ENCODE measurements at places on chromosomes 11 and 22.

DNA sequence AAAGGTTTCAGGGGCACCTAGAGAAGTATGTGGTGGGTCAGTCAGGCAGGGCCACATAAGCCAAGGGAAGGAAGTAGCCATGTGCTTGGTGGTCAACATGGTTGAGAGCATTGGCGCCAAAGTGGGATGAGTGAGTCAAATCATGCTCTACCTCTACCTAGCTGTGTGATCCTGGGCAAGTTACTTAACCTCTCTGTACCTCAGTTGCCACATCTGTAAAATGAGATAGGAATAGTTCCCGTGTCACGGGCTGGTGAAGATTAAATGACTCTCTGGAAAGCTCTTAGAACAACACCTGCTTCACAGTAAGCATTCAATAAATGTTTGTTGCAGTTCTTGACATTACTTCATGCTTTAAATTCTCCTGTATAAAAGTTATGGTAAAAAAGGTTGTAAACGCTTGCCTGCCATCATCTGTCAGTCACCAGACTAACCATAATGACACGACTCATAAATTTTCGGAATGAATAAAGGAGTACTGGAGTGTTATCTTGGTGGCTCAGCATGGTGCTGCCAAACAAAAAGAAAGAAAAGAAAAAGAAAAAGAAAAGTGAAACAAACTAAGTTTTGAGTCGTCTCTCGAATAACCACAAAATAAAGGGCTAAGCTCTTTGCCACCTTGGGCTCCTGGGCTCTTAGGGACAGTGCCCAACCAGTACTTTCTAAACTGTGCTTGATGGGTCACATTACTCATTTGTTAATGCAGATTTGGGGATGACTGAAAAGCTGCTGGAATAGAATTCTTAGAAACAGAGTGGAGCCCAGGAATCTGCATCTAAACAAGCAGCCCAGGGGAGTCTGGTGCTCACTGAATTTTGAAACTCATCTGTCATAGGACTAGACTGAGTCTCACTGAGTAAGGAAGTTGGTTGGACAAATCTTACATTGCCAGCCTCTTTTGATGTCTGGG, 107.6 kb downstream of the LDLRAD3 start:
- no peak for DNase-seq

- no peak for DNase-seq
Observed at GRCh38 chr11:118804094-118804493, 13.1 kb upstream of the DDX6 start.

DNA sequence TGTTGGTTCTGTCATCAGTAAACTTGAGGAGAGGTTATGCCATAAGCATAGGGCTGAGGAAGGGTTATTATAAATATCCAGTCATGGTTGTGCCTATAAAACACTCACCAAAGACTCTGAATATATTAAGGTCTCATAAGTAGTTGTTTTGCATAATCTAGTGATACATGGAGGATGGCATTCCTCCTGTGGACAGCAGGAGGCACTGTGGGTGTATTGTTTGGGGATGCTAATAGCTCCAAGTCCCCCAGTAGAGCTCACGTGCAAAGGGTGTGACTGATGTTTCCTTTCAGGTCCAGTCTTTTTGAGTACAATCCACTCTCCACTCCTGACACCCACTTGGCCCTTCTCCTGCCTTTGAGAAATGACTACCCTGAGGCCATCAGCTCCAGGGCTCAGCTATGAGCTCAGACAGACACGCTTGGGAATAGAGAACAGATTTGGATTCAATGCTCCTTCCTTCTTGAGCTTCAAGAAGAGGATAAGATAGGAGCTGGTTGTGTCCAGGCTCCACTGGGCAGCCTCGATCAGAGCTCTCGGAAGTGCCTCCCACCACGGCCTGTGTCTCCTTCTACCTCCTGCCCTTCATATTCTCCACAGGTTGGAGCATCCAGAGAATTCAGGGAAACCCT, 85.2 kb upstream of the IGLL5 start:
- no peak for DNase-seq

DNA sequence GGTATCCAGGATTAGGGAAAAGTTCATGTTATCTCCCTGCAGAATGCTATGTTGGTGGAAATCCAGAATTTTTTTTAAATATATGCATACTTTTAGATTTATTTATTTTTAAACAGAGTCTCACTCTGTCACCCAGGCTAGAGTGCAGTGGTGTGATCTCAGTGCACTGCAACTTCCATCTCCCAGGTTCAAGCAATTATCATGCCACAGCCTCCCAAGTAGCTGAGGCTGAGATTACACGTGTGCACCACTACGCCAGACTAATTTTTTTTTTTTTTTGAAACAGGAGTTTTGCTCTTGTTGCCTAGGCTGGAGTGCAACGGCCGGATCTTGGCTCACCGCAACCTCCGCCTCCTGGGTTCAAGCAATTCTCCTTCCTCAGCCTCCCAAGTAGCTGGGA, 2.6 kb downstream of the PACSIN2 start:
- DNase-seq = no peak

DNA sequence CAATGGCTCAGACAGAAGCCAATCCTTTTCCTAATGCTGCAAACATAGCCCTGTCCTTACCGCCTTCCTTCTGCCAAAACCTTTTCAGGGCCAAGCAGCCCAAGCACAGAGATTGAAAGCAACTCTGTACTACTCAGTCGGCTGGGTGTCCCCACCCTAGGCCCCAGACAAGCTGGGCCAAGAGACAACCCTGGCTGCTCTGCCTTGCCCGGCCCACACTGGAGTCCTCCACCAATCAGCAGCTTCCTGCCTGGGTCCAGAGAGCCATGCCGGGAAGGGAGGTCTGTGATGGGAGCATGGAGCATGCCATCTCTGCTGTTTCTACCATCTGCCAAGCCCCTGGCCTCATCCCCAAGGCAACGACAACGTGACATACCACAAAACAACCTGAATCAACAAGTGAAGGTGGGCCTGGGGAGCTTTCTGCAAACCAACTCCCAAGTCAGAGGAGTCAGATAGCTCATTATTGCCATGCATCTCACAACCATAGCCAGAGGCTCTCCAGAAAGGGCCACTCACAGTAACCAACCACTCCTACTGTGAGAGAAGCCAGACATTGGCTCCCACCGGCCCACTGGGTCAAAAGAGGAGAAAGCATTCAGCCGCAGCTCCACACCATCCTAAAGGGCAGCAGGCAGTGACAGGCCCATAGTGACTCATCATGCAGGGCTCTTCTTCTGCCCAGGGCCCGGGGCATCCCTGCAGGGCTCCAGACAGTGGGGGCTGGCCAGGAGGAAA, 18.2 kb downstream of the PATZ1 start:
- DNase-seq = no peak

- DNase-seq = no peak
Observed at GRCh38 chr22:17637490-17638181, 921 bp upstream of the BCL2L13 start.
